ENCODE measurements at places on chromosomes 7 and 10. TPM values are rescaled to one million over a fixed set of nuclear protein-coding genes. Genes with fewer than 3 reads are reported as not detected.

- H3K4me3 ChIP-seq: no peak overlapping the region
- H3K4me1 ChIP-seq: no peaks in the 10 kb centered on the region
- H3K27me3 ChIP-seq: no peaks in the 10 kb centered on the region
- H3K27ac ChIP-seq: no peak overlapping the region
Measured at GRCh38 chr7:46508583-46508982, 587.5 kb upstream of the IGFBP3 start.

- no peak overlapping the region for H3K4me3 ChIP-seq
- no peak overlapping the region for H3K27ac ChIP-seq
- DNase-seq: no peak
- no peaks in the 10 kb centered on the region for H3K27me3 ChIP-seq
- H3K36me3 ChIP-seq: no peaks in the 10 kb centered on the region
- H3K4me1 ChIP-seq: no peaks in the 10 kb centered on the region
Measured at GRCh38 chr10:127151981-127152699, 44.3 kb downstream of the INSYN2A start.

DNA sequence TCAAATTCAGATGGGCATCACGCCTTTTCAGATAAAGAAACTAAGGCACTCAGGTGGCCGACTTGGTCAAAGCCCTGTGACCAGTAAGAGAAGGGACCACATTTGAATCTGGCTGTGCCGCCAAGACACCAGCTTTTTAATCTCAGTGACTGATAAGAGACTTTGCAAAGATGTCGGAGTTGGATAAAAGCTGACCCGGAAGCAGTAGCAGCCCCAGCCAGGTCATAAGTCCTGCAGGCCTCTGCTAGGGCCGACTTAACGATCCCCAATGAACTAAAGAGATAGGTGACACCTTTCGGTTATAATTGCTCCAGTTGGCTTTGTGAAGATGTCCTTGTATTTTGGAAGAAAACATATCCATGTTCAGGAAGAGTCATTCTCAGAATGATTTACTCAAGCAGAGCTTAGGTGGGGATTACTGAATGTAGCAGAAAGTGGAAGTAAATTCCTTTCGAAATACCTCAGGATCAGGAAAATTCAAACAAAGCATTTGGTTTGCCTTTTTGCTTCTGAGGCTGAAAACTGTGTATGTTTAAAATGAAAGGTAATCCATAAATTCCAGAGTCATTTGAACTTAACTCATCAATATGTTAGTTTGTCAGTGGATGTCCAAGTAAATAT lies 164.2 kb upstream of the PITRM1 start:
- H3K4me1 ChIP-seq: no peaks in the 10 kb centered on the region
- DNase-seq: no peak
- no peaks in the 10 kb centered on the region for H3K36me3 ChIP-seq
- no peak overlapping the region for H3K27ac ChIP-seq

AMPH gene
- not detected for total RNA-seq

DNA sequence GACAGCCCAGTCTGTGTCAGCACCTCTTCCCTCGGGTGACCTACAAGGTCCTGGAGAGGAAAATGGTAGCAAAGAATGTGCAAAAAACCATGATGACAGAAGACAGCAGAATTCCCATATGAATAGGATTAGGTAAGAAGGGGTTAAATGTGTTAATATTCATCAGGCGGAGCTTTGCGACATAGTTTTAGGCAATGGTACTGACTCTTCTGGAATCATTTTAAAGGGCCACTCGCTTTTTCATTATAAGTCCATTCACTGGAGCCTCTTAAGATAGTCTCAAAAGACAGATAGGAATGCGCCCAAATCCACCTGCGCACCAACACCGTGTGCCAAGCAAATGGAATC lies 38.2 kb downstream of the DLG5 start:
- H3K36me3 ChIP-seq: no peaks in the 10 kb centered on the region
- DNase-seq: no peak
- no peaks in the 10 kb centered on the region for H3K27me3 ChIP-seq
- no peaks in the 10 kb centered on the region for H3K4me1 ChIP-seq
- no peak overlapping the region for H3K4me3 ChIP-seq
- no peak overlapping the region for H3K27ac ChIP-seq

DNA sequence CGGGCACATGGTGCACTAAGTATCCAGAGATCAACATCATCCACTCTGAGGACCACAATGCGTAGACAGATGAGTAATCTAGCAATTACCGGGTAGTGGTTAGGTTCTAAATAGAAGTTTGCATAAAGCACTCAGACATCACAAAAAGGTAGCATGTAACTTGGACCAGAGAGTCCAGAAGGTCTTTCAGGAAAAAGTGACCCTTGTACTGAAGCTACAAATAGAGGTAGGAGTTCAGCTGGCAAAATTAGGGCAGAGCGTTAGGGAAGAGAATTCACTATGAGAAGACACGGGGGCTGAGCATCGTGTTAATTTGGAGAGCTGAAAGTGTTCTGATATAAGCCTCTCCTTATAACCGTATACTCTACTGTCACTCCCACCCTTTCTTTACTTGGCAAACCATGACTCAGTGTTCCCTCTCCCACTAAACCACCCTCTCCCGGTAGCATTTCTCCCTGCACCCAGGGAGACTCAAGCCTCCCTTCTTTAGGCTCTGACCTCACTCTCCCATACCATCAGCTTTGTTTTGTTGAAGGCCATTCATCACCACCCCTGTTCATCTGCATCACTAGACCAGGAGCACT lies 222.2 kb upstream of the FZD1 start:
- H3K4me1 ChIP-seq: no peaks in the 10 kb centered on the region
- no peaks in the 10 kb centered on the region for H3K36me3 ChIP-seq
- no peak overlapping the region for H3K27ac ChIP-seq
- no peaks in the 10 kb centered on the region for H3K27me3 ChIP-seq

CCDC146 gene
- 1.2 TPM for total RNA-seq

- no peaks in the 10 kb centered on the region for H3K27me3 ChIP-seq
- peaks cover 13% of the 10 kb centered on the region for H3K4me1 ChIP-seq
- DNase-seq: no peak
- H3K27ac ChIP-seq: no peak overlapping the region
- no peak overlapping the region for H3K4me3 ChIP-seq
- H3K36me3 ChIP-seq: no peaks in the 10 kb centered on the region
Measured at GRCh38 chr10:131920693-131921092, 19.9 kb downstream of the PPP2R2D start.

- no peak overlapping the region for H3K4me3 ChIP-seq
- no peaks in the 10 kb centered on the region for H3K27me3 ChIP-seq
- no peaks in the 10 kb centered on the region for H3K36me3 ChIP-seq
- H3K27ac ChIP-seq: no peak overlapping the region
- peaks cover 24% of the 10 kb centered on the region for H3K4me1 ChIP-seq
Measured at GRCh38 chr7:137969828-137970227, 32.1 kb downstream of the CREB3L2 start.

GRCh38 chr10:24804956-24805355 lies 81.3 kb upstream of the ARHGAP21 start:
- H3K4me3 ChIP-seq: no peak overlapping the region
- no peaks in the 10 kb centered on the region for H3K4me1 ChIP-seq
- H3K36me3 ChIP-seq: no peaks in the 10 kb centered on the region
- H3K27ac ChIP-seq: no peak overlapping the region
- no peaks in the 10 kb centered on the region for H3K27me3 ChIP-seq

DNA sequence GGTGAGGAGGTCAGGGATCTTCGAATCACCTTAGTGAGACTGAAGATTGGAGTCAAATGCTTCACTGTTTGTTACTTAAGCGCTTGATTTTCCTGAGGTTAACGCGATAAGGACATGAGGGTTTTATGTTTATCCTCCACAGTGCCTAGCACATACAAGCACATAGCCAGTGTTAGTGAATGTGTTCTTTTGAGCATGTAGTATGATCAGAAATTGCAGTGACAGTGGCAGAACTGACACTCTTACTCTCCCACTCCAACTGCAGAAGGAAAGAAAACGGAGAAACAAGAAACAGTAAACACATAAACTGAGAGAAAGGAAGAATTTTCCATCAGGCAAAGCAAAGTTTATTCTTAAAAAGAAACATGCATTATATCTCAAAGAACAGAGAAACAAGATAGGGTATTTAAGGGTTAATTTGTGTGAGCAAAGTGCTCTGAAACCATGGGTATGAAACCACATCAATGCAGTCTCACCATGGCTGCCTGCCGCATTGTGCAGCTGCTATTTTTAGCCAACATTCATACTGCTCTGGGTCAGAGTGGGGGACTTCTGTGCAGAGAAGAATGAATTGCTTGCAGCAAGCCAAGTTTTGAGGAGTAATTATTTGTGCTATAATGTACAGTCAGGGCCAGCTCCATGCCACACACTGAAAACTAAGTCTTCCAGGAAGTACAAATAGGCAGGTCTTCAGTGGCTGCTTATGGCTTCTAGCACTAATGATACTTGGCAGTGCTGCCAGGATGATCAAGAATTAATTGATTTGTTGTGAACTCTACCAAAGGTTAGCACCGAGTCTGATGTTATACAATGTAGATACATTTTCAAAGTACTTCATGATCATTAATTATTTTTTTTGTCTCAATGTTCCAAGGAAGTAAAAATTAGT lies 152.0 kb downstream of the MACC1 start:
- no peaks in the 10 kb centered on the region for H3K27me3 ChIP-seq
- no peak for DNase-seq
- H3K36me3 ChIP-seq: no peaks in the 10 kb centered on the region
- no peak overlapping the region for H3K27ac ChIP-seq

ACBD5 gene
- 19.2 TPM for total RNA-seq

DNA sequence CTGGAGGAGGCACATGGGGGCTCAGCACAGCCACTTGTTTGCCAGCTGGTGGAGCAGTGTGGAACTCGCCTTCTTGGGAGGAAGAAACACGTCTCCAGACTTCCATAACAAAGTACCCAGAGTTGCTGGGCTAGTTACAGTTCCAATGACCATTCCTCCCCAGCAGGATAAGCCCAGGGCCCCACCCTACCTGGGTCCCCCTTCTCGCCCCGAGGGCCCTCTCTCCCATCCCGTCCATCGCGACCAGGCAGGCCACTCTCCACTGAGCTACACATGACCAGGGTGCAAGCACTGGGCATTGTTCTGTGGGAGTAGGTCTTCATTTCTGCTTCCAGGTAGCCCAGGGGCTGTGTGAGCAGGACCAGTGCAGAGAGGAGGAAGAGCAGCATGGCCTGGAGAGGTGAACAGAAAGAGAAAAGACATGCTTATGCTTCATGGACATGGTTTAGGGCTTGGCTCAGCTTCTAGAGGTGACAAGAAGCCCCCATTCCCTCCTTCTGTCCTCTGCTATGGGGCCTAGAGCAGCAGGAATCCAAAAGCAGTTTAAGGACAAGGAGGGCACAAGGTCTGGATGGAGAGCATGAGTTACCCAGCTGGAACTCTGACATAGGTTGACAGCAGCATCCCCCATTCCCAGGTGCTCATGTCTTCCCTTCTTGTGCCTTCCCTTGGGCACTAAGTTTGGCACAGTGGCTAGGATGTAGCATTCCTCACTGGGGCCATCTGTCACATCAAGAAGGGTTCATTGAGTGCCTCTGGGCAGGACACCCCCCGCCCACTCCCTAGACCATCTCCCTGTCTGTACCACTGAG lies 2.4 kb downstream of the SFTPD start:
- H3K36me3 ChIP-seq: no peaks in the 10 kb centered on the region
- H3K27me3 ChIP-seq: no peaks in the 10 kb centered on the region
- no peak overlapping the region for H3K4me3 ChIP-seq
- no peak overlapping the region for H3K27ac ChIP-seq
- no peaks in the 10 kb centered on the region for H3K4me1 ChIP-seq
- DNase-seq: no peak

ATOH7 gene
- total RNA-seq: not detected

LIPM gene
- total RNA-seq: not detected

DNA sequence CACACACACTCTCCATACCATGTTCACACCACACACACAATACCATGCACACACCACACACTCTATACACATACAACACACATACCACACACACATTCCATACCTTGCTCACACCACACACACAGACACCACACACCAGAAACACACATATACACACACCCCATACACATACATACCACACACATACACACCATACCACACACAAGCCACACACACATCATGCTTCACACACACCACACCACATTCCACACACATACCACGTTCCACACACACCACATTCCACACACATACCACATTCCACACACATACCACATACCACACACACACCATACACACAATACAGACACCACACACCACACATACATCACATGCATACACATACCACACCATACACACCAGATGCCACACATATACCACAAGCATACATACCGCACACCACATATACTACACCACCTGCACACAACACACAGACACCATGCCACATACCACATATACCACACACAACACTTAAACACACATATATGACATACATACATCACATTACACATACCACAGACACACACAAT lies 282.7 kb downstream of the POU6F2 start:
- H3K4me3 ChIP-seq: no peak overlapping the region
- H3K4me1 ChIP-seq: no peaks in the 10 kb centered on the region
- no peak overlapping the region for H3K27ac ChIP-seq
- H3K36me3 ChIP-seq: no peaks in the 10 kb centered on the region
- H3K27me3 ChIP-seq: no peaks in the 10 kb centered on the region
- DNase-seq: no peak

DNA sequence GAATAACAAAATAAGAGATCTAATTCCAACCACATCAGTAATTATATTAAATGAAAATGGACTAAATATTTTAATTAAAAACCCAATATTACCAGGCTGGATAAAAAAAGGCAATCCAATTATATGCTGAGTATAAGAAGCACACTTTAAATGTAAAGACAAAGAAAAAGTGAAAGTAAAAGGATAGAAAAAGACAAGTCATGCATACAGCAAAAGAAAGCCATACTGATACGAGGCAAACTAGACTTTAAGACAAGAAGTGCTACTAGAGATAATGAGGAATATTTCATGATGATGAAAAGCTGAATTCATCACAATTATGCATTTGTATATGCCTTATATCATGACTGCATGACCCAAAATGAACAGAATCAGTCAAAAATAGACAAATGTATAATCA lies 628.6 kb downstream of the PHTF2 start:
- no peaks in the 10 kb centered on the region for H3K4me1 ChIP-seq
- no peak overlapping the region for H3K27ac ChIP-seq

Measured in CD8-positive, alpha-beta memory T cell (primary cell).